ENCODE measurements at places on chromosomes 1 and 21.

GRCh38 chr1:212567638-212568037 is 40.9 kb upstream of the ATF3 start:
- DNase-seq = no peak

DNA sequence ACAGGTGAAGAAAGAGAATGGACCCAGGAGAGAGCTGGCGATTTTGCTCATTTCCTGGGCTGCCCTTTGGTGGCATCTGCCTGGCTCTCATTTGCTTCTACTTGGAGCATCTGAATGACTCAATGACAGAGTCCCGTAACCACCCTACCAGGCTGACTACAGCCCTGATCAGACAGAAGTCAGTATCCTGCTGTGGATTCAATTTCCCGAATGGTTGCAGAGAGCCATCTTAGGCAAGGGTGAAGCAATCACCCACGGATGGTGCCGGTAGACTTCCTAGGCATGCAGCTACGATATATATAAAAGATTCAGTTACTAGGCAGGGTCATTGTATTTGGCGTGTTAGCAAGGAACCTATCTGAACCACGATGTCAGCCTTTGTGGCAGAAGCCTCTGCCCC is 10.2 kb downstream of the AJAP1 start:
- no peak for DNase-seq

DNA sequence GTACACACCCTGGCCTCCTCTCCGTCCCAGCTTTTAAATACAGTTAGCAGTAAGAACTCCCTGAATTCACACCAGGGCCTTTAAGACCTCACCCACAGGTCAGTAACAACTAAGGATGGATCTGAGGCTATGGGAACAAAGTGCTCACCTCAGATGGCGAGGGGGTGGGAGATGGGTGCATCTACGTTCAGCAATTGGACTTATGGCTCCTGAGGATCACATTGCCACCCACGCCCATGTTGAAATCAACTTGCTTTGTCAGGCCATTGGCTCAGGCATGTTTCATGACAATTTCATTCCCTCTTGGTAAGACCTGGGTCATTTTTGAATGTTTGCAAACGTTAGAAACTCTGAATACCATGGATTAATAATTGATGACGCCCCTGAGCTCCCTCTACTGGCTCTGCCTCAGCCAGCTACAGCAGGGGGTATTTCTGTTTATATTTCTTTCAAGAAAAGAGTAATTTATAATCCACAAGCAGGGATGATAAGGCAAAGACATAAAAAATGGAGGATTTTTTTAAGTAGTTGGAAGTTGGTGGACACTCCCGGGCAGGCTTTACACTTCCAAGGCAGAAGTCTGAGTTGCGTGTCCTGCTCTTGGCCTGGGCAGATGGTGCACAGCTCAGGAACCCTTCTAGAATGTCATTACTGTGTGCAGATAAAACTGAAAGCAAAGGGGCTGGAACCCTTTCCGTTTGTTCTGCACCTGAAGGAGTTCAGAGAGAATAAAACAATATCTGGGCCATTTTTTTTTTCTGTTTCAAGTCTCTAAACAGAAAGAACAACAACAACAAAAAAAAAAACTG is 13.7 kb upstream of the LBR start:
- no peak for DNase-seq

GRCh38 chr1:65409314-65409713 is 11.2 kb upstream of the LEPR start:
- DNase-seq = no peak

DNA sequence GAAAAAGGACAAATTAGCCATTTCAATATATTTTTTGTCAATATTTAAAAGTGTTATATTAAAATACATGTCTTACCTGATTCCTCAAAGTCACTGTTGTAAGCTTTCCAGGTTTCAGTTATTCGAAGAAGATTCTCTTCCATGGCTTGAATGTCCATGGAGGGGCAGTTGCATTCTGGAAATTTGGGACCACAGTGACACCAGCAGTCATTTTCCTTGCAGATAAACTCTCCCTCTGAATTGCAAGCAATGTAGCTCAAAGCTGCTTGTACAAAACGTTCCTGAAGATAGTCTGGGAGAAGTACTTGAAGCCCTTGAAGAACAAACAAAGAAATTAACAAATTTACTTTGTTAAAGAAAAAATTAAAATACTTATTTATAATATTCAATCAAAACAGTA is 251.7 kb downstream of the BRINP3 start:
- DNase-seq = no peak

DNA sequence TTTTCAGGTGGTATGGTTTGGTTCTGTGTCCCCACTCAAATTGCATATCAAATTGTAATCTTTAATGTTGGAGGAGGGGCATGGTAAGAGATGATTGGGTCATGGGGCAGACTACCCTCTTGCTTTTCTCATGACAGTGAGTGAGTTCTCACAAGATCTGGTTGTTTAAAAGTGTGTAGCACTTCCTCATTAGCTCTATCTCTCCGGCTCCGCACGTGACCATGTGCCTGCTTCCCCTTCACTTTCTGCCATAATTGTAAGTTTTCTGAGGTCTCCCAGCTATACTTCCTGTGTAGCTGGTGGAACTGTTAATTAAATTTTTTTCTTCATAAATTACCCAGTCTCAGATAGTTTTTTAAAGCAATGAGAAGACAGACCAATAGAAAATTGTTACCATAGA is 843.2 kb downstream of the AMY1C start:
- DNase-seq = no peak

- no peak for DNase-seq
Observed at GRCh38 chr21:33608559-33608958, 20.1 kb upstream of the DONSON start.

GRCh38 chr1:163596541-163597258 is 274.9 kb downstream of the NUF2 start:
- DNase-seq = no peak

GRCh38 chr1:77732090-77732489 is 27.6 kb downstream of the USP33 start:
- no peak for DNase-seq

GRCh38 chr1:29629401-29629800 is 393.1 kb downstream of the PTPRU start:
- DNase-seq = no peak
